ENCODE measurements at places on chromosomes 6 and 20. TPM values are rescaled to one million over a fixed set of nuclear protein-coding genes. Genes with fewer than 3 reads are reported as not detected.

DNA sequence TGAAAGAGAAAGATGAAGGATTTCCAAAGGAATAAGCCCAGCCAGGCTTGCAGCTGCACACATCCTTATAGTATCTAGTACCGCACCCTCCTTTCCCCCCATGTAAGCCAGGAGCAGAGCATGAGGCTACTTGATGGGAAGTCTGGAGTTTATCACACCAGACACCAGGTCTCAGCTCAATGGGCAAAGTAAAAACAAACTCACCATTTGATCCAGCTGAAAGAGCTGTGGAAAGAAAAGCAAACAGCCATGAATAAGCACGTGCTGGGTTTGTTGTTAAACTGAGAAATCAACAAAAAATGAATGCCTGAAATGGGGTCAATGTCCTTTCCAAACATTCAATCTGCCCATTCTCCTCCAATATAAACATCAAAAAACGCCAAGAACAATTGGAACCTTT, 50.6 kb upstream of the MAP7 start:
- DNase-seq = no peak

- peak; percentile 86 for DNase-seq
Observed at GRCh38 chr6:138410972-138411880, 7.2 kb downstream of the HEBP2 start.

- DNase-seq = no peak
Observed at GRCh38 chr6:29759457-29759856, 36.2 kb downstream of the HLA-F start.

DNA sequence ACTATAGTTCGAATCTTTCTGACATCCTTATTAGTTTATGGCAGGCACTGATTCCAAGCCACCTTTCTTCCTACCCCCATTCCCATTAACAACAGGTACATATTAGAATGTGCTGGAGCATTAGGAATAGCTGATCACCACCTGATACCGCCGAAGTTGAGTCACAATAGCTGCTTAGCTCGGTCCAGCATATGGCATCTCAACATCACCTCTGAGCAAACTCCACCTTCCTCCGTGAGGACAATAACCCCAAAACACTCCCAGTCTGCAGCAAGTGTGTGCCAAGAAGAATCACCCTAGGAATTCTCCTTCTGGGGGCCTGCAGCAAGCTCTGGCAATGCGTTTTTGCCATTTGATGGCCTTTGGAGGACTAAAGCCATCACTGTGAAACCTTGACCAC, 8.7 kb downstream of the PMEPA1 start:
- DNase-seq = no peak

- DNase-seq = no peak
Observed at GRCh38 chr20:64242797-64243475, 12.6 kb upstream of the PCMTD2 start.

CDH4 gene
- 5.5 TPM for total RNA-seq

Measured in A172 (cell line).